Naive thymus-derived CD4-positive, alpha-beta T cell (primary cell): ENCODE measurements at places on chromosomes 6 and 20. TPM values are rescaled to one million over a fixed set of nuclear protein-coding genes. Genes with fewer than 3 reads are reported as not detected.
A peak's percentile ranks its signal among the peaks of the same experiment; 100 is the strongest.

CDSN gene
- polyA plus RNA-seq: not detected

DNA sequence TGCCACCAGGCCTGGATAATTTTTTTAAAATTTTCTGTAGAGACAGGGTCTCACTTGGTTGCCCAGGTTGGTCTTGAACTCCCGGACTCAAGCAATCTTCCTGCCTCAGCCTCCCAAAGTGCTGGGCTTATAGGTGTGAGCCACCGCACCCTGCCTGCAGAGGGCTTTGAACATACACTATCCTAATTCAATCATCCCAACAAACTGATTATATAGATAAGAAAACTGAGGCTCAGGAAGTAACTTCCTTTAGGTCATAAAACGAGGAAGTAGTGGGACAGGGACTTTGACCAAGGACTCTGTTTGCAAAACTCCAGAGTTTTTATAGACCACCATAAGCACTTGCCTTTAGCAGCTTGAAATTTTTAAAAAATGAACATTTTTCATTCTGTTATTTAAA, 5.0 kb upstream of the BANF2 start:
- DNase-seq: no peak

- peak; percentile 33 for DNase-seq
Observed at GRCh38 chr6:42819803-42820511, 38.1 kb downstream of the BICRAL start.

GRCh38 chr6:107743311-107743710, 80.8 kb downstream of the SCML4 start:
- no peak for DNase-seq

- no peak for DNase-seq
Observed at GRCh38 chr6:113315879-113316278, 541.3 kb upstream of the MARCKS start.

- no peak for DNase-seq
Observed at GRCh38 chr20:41654292-41654691, 36.1 kb upstream of the CHD6 start.

DNA sequence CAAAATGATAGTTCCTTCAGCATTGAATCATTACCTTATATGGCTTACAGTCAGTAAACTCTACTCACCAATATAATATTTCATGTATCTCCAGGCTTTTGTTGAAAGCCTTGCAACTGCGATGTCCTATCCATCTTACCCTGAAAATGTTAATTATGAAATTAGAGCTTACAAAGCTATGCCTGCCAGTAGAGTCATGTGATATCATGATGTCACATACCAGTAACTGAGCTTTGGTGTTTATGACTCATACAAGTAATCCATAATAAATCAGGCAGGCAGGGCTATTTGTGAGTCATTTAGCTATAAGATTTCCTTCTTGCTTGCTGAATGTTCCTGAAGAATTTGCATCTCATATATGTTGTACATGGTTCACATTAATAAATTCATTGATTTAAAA, 44.9 kb upstream of the FAM83B start:
- no peak for DNase-seq

ZSCAN23 gene
- polyA plus RNA-seq: 0.92 TPM

DNA sequence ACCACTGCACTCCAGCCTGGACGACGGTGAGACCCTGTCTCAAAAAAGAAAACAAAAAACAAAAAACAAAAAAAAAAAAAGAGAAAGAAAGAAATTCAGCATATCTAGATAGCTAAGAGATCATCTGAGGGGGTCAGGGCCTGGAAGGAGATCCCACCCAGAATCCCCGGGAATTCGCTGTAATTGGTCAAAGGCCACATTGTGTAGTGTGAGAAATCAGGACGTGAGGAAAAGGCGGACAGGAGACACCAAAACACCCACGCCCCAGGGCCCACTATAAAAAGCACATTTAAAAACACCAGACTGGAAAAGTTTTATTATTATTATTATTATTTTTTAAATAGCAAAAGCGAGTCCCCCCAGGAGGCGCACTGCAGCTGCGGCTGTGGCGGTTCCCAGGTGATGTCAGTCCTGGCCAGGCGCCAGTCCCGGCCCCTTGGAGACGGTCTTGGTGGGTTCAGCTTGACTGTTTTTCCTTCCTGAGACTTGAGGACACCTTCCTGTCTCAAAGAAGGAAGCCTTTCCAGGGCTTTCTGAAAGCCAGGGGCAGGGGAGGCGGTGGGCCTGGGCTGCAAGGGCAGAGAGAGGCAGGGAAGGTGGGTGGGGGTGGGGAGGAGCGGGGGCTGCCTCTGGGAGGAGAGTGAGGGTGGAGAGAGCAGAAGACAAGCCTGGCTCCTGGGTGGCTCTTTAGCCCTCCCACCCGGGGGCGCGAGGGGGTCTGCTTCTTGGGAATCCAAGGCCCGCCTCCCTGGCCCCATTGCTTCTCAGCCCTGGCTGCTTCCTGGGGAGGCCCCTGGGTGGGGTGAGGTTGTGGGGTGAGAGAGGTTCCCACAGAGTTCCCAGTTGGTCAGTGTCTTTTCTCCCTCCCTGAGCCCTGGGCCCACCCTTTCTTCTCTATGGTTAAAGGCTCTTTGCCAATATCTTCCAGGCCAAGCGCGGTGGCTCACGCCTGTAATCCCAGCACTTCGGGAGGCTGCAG, 14.5 kb downstream of the TCF15 start:
- DNase-seq: no peak

GRCh38 chr6:25454136-25454535, 175.0 kb downstream of the CARMIL1 start:
- DNase-seq: no peak

SLC22A7 gene
- polyA plus RNA-seq: not detected

PDE10A gene
- polyA plus RNA-seq: not detected

- DNase-seq: no peak
Observed at GRCh38 chr6:70717038-70717801, 49.5 kb downstream of the SMAP1 start.

HSPA12B gene
- 0.09 TPM for polyA plus RNA-seq

KCNK17 gene
- not detected for polyA plus RNA-seq

- DNase-seq: no peak
Observed at GRCh38 chr20:4187147-4187546, 171.8 kb upstream of the RNF24 start.

DNA sequence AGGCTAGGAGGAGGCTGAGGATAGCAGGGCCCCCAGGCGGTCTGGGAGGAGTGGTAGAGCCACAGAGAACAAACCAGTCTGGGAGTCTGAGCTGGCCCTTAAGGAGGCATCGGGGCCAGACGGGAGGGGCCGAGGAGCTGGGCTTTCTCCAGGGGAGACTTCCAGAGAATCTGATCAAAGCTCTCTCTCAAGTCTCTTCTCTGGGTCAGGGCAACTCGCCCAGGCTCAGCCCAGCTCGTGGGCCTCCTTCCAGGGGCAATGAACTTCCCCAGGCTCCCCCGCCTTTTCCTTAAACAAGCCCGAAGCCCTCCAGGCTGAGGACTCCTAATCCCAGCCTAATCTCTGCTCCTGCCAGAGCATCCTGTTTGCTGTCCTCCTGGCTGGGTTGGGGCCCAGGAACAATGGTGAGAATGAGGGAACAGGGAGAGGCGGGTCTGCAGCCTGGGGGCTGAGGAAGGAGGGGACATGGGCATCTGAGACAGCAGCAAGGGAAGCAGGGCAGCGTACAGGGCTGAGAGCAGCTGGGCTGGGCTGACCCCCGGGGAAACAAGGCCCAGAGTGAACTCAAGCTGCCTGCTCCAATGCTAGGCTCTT, 173.6 kb downstream of the ANKRD60 start:
- no peak for DNase-seq

DNA sequence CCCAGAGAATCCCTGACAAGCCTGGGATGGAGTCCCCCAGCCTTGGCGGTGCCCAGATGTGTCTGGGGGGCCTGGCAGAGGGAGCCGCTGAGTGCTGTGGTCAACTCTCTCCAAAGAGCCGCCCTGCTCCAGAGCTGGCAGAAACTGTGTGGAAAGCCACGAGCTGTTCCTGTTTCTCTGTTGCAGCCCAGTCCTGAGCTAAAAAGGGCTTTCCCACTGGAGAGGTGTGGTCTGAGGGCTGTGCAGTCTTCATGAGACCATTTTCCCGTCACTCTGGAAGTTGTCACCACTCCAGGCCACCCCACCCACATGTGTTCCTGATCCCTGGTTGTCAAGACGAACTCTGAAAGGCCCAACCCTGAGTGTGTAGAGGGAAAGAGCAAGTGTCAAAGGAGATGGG, 99.7 kb upstream of the KCNK16 start:
- DNase-seq: no peak

CCN2 gene
- not detected for polyA plus RNA-seq

CAPN11 gene
- not detected for polyA plus RNA-seq

GRCh38 chr6:100370265-100370664, 94.5 kb downstream of the SIM1 start:
- no peak for DNase-seq

SYNDIG1 gene
- polyA plus RNA-seq: not detected

DNA sequence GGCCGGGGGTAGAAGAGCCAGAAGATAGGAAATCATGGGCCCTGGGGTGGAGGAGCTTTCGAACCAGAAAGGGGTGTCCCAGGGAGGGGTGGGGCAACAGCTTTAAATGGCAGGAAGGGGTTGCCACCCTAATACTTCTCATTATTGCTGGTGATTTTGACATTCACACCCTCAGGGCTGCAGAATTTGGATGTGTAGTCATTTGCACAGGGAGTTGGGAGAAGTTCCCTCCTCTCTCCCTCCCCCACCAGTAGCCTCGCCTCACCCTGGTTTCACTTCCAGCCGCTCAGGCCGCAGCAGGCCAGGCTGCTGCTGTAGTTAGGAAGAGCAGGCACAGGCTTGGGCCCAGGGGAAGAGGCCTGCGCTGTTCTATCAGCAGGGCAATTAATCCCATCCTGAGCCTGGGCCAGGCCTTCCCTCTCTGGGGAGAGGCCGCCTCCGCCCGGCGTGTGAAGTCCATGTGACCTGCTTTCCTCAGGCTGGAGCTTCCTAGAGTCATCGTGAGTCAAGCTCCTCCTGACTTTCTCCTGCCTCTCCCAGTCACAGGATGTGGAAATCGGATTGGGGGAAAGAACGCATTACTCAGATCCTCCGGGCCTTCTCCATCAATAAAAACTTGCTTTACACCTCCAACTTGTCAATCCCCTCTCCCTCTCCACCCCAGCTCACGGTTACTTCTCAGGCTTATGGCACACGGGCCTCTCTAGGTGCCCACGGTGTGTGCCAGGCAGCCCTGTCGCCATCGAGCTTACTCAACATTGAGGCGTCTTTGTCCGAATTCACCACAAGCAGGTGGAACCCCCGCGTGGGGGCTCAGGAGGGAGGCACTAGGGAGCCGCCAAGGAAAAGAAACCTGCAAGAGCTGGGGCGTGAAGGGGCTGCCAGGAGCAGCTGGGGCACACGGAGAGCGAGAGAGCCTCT, 7.8 kb downstream of the ADTRP start:
- DNase-seq: no peak

- DNase-seq: no peak
Observed at GRCh38 chr6:56938649-56939191, 16.2 kb upstream of the BEND6 start.

- DNase-seq: no peak
Observed at GRCh38 chr6:148090326-148090725, 252.3 kb upstream of the SASH1 start.

DNA sequence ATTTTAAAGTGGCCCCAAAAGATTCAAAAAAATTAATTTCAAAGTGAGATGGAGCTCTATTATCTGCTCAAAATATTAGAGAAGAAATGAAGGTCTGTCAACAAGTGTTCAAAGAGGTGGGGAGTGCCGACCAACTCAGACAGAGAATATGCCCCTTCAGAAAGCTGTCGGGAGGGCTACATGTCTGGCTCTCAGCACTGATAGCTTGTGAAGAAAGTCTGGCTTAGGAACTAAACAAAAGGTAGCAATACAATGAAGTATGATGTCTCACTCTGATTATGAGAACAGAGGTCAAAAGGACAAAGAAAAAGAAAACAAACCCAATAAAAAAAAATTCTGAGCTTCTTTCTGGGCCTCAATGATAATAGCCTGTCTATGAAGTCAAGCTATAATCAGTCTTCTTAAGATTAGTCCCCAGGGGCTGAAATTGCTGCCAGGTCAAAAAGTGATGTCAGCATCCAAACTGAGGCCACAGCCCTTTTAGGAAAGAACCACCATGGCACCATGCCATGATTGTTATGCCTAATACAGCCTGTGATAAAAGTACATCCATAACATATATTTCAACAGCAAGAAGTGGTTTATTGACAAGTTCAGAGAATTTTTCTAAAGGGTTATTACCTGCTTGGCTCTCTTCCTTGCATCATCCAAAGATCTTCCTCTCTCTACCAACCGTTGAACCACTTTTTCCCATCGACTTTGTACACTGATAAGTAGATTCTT, 150.9 kb downstream of the DST start:
- no peak for DNase-seq

GRCh38 chr6:125300992-125301434, 754 bp downstream of the HDDC2 start:
- DNase-seq: no peak

TFAP2B gene
- polyA plus RNA-seq: not detected

OSBPL2 gene
- 14.6 TPM for polyA plus RNA-seq

- no peak for DNase-seq
Observed at GRCh38 chr6:109055771-109056235, 38.8 kb downstream of the SESN1 start.

GRCh38 chr6:43096451-43097097, 20.5 kb downstream of the PTK7 start:
- no peak for DNase-seq

GRCh38 chr6:8764733-8765132, 329.4 kb upstream of the SLC35B3 start:
- DNase-seq: no peak

- DNase-seq: no peak
Observed at GRCh38 chr20:22106308-22106938, 401.0 kb downstream of the PAX1 start.

GRCh38 chr6:34970957-34971356, 81.9 kb downstream of the ANKS1A start:
- DNase-seq: no peak

KIAA0408 gene
- not detected for polyA plus RNA-seq

DNA sequence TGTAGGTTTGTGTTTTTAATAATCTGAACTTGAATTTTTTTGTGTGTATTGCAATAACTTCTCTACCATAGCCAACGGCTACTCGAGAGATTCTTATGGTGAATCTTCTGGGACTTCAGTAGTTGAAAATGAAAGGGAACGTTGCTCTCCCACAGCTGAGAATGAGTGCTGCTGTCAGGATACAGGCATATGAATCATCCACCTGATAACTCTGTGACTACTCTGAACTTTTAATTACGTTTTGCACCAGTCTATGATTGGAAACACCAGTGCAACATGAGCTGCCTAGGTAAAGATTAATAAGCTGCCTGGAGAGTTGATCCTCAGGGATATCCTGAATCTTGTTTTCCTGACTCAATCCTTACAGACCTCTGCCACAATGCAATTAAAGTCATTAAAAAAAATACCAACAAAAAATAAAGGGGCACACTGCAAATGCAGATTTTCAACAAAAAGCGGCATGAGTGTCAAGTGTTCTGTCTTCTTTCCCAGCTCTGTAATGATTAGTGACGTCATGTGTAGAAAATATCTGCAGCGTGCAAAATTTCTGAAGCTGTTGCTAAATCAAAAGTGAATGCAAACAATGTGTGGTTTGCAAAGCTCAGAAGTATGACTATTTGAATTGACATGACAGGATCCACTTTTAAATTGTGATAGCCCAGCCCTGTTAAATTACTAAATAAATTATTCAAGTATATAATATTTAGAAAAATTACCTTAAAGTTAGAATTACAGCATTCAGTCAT, 432.2 kb downstream of the HTR1B start:
- DNase-seq: no peak

GRCh38 chr20:51154708-51155690, 132.1 kb upstream of the KCNG1 start:
- no peak for DNase-seq
